Stimulated activated CD4-positive, alpha-beta T cell treated with anti-CD3 and anti-CD28 coated beads, Interleukin-1b, Interleukin-23, amount 100 ng/mL, for 1 hour (primary cell): ENCODE measurements at places on chromosomes 2 and 18.

DNA sequence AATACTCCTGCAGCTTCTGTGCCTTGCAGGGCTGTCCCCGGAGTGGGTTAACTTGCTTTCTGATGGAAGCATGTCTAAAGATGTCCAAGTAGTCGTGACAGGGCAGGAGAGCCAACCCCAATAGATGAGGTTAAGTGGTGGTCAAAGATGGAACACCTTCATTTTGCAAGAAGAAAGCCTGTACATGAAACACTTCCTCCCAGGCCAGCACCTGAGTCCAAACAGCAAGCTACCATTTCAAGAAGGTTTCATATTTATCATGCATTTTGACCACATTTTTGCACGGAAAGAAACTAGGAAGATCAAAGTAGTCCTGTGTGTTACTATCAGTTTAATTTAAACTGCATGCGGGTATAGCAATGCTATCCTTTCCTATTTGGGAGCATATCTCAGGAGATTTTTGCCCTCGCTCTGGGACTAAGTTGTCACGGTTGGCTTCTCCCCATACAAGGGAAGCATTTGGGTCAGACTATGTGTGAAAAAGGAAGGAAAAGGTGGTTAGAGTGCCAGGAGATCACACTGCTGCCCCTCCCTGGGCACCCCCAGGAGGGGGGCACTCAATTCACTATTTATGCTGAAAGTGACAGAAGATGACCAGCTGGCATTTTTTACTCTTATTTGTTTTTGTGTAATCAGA lies 187.6 kb downstream of the ZNF521 start:
- no peak for DNase-seq

- no peak for DNase-seq
Observed at GRCh38 chr2:235463893-235464292, 29.9 kb upstream of the AGAP1 start.

DNA sequence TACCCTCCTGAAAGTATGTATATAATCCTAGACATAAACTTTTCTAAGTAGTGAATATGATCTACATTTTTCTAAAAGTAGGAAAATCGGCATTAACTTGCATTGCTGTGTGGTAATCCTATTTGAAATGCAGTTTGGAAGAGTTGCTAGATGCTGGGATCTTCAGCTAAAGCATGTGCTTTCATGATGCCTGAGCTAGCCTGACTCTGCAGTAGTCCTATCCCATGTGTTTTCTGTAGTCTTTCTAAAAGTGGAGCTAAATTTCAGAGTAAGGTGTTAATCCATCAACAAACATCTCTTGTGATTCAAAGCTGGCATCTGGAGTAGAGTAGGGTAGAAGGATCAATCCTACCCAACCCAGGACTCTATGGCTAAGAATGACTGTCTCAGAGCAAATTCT lies 229.4 kb downstream of the THSD7B start:
- DNase-seq, result no peak

- DNase-seq, result no peak
Observed at GRCh38 chr2:46748121-46748520, 167.5 kb downstream of the MCFD2 start.

- DNase-seq, result no peak
Observed at GRCh38 chr2:220123751-220124150, 496.3 kb downstream of the SLC4A3 start.

DNA sequence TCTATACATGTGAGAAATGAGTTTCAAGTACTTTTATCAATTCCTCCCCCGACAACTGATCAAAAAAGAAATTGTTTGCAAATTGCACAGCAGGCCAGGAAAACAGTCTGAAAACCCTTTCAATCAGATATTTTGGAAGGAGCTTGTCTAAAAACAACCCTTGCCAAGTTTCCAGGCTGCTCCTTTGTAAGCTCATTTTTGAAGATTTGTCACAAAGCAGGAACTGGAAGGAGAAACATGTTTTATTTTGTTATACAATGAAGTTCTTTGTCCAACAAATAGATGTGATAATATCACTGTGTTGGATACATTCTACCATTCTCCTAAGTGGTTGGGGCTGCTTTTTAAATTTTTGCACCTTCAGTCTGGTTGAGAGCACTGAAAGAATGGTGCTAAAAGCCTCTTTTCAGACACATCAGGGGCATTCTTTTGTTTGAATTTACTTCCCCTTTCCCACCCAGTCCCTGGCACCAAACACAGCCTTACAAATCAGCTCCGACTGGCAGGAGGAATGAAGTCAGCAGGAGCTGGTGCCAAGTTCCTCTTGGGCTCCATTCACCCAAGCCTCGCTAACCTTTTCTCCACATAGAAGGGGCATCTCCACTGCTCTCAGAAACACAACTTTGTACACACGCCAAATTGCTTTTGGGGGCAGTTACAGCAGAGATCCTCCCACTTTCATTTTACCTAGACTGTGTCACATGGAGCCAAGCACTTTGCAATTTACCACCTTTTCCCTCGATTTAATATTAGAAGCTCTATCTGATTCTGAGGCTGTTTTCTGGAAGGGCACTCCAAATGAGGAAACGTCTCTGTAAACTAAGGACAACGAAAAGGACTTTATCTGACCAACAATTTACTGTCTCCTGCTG lies 88.0 kb downstream of the C1D start:
- no peak for DNase-seq

GRCh38 chr18:79513381-79514081 lies 117.8 kb downstream of the NFATC1 start:
- no peak for DNase-seq
